ENCODE measurements at places on chromosomes 5 and 9. TPM values are rescaled to one million over a fixed set of nuclear protein-coding genes. Genes with fewer than 3 reads are reported as not detected.

- DNase-seq = no peak
Measured at GRCh38 chr5:160969645-160970044, 117.6 kb upstream of the ATP10B start.

DNA sequence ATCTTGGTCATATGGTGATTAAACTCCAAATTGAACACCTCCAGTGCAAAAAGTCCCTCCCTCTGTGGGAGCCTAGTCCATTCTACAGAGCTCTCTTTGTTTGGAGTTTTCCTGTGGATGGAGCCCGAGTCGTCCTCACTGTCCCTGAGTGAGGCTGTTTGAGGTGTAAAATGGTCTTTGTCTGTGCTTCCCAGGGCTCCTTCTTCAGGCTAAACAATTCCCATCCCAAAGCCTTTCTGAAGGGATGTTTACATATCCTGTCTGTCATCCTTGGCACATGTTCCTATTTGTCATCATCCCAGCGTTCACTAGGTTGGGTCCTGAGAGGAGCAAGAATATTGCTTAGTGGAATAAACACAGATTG lies 68.9 kb downstream of the COL27A1 start:
- DNase-seq = no peak

DNA sequence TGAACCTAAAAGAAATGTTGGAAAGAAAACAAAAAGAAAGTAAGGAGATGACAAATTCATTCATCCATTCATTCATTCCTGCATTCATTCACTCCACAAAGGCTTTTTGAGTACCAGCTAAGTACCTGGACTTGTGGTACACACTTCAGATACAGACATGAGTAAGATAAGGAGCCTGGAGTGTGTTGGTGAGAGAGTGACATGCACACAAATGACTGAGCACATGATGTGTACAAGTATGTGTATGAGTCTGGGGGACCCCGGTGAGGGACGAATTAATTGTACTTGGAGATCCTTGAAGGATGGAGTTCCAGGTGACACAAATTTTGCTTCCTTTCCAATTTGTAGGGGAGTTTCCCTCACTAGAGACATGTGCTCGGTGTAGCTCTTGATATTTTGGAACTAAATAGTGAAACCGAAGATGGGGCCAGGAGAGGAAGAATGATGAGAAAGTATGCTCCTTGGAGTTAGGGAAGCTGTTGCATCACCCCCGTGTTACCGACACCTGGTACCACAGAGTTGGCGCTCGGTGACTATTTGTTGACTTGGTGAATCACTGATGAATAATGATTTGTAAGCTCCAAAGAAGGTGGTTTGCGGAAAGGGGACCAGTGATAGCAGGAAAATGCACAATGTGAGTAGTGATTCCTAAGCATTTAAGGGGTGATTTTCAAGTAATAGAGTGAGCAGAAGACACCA lies 509.8 kb downstream of the CCDC171 start:
- DNase-seq = no peak

DNA sequence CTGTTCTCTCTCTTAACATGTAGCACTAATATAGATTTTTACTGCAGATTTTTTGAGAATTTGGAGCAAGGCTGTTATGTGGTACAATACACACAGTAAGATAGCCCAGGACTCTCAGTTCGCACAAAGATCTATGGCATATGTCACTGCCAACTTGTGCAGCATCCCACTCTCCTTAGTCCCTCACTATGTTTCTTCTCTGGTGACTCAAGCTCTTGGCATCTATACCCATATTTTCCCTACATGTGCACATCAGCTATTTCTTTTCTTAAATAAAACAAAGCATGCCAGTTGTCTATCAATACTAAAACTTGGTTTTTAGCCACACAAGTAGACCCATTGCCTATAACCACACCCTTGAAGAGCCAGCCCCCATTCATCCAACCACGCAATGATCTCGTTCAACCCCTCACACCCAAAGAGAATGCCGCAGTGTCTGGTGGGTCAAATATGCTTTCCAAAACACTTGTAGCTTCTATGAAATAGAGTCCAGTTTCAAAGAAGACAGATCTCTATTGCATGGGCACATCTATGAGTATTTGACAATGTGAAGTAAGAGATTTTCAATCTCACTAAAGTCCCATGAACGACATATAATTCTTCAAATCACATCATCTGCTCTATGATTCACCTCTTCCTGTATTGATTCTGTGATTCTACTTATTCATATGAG lies 18.2 kb upstream of the IL7R start:
- DNase-seq = no peak

FGF18 gene
- total RNA-seq = 0.62 TPM

MYMK gene
- not detected for total RNA-seq
